Activated CD8-positive, alpha-beta memory T cell treated with anti-CD3 and anti-CD28 coated beads for 1 hour (primary cell): ENCODE measurements at places on chromosomes 5 and 9.

DNA sequence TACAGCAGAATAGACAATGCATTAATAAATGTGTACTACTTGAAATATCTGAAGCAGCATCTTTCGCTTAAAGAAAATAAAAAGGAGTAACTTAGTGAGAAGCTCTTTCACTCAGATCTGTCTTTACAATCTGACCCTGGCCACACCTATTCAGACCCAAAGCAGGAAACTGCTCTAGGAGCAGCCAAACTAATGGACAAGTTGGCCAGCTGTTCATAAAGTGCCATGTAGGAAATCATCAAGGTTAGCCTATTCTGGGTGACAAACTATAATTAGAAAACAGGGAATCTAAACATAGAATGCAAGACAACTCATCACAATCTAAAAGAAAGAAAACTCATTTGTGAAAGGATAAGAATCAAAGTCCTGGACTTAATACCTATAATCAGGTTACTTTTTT, 101.3 kb downstream of the AGTPBP1 start:
- DNase-seq, result no peak

DNA sequence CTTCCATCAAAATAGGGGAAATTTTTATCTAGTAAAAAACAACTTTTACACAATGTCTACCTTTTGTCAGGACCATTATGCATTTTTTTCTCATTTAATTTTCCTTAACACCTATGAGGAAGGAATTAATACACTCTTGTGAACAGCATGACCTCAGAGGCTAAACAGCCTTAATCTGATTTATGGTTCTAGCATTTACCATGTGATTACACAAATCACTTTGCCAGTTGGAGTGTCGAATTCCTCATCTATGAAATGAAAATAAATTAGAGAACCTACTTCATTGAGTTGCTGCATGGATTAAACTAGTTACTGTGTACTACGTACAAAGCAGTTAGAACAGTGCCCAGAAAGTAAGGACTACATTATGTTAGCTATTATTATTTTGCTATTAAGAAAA, 187.7 kb upstream of the MPDZ start:
- DNase-seq, result no peak

GRCh38 chr5:1460054-1460682, 14.9 kb upstream of the SLC6A3 start:
- no peak for DNase-seq

DNA sequence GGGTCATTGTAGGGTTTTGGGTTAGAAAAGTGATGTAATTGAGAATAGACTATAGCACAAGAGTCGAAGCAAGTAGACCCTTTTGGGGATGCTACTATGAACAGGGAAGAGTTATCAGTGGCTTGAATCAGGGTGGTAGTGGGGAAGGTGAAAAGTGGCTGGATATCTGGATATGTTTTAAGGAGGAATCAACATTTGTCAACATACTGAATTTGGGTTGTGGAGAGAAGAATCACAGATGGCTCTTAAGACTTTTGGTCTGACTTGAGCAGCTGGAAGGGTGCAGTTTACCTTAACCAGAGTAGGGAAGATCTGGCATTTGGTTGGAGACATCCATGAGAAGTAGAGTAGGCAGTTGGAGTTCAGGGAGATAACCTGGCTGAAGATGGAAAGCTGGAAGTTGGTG, 38.5 kb upstream of the FCHO2 start:
- no peak for DNase-seq

GRCh38 chr9:83451308-83451707, 86.9 kb downstream of the FRMD3 start:
- DNase-seq, result no peak

GRCh38 chr5:159775890-159776289, 140.4 kb upstream of the ADRA1B start:
- no peak for DNase-seq

DNA sequence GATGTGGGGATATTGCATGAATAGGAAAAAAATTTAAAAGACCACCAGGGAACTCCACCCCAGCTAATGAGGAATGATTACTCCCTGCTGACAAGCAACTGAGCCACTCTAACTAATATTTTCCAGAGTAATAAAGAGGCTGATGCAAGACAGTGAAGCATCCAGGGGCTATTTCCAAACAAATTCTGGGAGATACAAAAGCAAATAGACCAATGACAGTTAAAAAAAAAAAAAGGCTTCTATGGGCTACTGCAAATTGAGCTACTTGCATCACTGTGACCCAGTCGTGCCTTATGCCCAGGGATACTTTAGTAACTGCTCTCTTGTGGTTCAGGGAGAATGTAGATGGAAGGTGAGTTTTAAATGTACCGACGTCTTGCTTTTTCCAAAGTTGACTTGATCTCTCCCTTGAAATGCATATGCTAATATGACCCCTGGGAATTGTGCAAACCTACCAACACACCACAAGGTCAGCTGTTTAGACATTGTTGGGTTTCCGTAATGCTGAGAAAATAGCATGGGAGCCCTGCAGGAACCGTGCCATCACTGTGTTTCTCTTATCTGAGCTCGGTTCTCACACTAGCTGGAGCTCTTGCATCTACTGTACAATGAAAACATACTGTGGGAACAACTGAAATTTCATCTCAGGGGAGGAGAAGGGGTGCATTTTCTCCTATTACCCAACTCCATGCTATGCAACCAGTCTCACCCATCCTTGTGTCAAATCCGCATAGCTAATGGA, 250.6 kb upstream of the MAP3K1 start:
- DNase-seq, result no peak
